ENCODE measurements at places on chromosomes 16 and 17.

DNA sequence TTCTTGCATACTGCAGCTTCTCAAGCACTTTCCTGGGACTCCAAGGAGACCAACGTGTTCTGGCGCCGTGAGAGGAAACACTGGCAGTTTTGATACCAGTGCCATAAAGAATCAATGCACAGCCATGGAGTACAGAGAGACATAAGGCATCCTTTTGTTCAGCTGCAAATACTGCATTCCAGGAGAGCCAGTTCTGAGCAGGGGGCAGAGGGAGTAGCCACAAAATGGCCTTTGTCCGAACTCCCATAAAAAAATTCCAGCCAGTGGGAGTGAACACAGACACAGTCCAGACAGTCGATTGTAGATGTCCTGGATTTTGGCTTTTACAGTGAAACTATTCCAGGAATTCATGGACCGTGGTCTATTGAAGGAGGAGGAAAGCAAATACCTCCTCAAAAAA is 36.2 kb upstream of the TEKT3 start:
- peak; percentile 90 for DNase-seq

- no peak for DNase-seq
These were observed 129.2 kb downstream of the SEC14L1 start for GRCh38 chr17:77269696-77270681.

DNA sequence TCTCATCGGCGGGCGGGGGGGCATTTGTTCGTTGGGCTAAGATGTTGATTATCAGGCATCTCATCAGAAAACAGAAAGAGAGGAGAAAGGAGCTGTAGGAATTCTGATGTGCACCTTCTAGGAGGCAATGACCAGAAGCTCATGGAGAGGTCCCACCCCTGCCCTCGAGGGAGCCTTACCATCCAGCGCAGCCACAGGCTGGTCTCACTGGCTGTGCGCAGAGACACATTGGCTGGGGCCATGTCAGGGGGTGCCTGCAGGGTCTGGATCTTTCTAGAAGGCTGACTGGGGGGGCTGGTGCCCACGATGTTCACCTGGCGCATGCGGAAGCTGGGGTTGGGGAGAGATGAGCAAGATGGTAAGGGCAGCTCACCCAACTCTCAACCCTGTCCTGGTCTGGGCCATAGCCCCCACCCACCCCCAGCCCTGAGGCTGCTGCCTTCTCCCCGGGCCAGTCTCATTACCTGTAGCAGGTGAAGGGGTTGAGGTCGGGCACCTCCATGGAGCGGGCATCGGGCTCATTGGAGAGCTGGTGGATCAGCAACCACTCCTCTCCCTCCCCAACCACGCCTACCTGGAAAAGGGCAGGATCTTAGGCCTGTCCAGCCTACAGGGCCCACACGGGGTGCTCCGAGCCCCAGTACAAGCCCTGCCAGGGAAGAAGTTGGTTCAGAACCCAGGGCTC is 86.2 kb upstream of the CDC42EP4 start:
- no peak for DNase-seq

DNA sequence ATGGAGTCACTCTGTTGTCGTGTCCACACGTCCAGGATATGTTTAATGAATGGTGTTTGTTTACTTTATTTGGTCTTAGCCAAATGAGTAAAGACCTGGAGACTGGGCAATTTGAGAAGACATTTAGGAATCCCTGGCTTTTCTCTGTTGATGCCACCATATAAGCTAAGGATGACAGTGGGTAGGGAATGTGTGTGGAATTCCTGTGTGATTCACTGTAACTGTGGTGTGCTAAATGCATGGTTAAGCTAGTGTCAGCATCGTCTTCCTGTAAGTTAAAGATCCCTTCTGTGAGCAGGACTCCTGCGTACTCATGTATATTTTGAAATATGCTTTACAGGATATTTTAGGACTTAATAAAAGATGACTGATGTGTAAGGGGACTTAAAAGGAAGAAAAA is 26.4 kb downstream of the GOSR1 start:
- no peak for DNase-seq

DNA sequence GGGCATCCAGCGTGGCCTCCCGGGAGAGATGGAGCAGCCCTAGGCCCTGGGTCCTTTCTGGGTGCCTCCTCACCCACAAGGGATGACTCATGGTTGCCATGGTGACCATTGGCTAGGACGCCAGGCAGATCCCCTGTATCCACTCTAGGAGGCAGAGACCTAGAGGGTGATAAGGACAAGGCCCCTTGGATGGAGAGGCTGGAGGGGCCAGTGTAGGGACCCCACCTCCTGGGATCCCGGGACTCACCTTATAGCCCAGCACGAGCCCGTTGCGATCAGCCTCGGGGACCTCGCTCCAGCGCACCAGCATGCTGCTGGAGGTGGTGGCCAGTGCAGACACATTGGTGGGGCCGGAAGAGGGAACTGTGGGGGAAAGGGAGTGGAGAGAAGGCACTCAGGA is 82.2 kb upstream of the CDC42EP4 start:
- peak; percentile 62 for DNase-seq

- DNase-seq, result peak; percentile 27
These were observed 32.7 kb downstream of the VPS53 start for GRCh38 chr17:681738-682529.

- DNase-seq, result peak; percentile 52
These were observed 11.0 kb downstream of the CSF3 start for GRCh38 chr17:40025991-40026815.

- no peak for DNase-seq
These were observed 90.7 kb downstream of the MRM3 start for GRCh38 chr17:872855-873254.
